ENCODE measurements at places on chromosomes 5 and 9.

GRCh38 chr5:151770383-151771258, 1.1 kb upstream of the G3BP1 start:
- DNase-seq = peak; percentile 92

DNA sequence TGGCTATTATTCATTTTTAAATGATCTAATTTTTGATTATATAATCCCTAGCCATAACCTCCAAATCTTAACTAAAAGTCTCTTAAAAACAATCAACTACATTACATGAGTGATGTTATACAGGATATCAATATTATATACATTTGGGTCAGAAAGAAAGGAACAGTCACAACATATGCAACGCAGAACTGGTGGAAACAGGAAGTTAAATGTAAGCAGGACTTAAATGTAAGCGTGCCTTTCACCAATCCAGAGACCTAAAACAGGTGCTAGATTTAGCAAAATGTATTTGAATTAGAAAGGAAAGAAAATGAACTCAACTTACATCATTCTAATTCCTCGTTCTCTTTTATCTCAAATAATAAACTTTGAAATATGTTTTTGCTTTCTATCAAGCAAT, 738.5 kb downstream of the PTPRD start:
- no peak for DNase-seq

- DNase-seq = no peak
These were observed 9.1 kb downstream of the ANKDD1B start for GRCh38 chr5:75620184-75620959.

DNA sequence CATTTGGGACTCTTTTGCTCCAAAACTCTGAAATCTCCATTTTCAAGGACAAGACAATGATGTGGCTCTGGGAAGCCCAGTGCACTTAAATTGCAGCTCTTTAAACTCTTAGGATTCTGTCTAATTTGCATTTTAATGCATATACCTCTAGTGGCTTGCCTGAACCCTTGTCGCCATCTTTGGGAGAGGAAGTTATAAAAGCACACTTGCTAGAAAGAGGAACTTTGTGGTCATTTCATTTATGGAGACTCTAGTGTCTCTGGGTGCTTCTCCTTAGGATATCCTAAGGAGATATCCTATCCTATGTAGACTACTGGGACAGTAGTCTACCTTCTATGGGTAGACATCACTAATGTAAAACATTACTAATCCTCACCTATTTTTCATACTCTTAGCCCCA, 77.3 kb upstream of the SLC1A3 start:
- no peak for DNase-seq

DNA sequence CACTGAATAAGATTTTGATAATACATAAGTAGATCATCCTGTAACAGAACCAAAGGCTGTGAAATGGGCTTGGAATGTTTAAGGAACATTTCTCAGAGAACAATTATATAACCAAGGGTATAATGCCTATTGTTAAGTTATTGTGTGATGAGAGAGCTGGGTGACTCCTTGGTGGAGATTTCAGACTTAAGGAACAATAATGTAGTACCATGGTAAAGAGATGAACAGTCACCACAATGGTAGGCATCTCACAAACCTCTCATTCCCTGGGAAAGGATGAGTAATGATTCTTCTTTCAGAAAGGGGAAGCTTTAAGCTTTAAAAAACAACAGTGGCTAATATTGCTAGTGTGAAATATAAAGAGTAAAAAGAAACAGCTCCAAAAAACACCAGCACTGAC, 147.4 kb downstream of the TRIM36 start:
- DNase-seq = no peak

DNA sequence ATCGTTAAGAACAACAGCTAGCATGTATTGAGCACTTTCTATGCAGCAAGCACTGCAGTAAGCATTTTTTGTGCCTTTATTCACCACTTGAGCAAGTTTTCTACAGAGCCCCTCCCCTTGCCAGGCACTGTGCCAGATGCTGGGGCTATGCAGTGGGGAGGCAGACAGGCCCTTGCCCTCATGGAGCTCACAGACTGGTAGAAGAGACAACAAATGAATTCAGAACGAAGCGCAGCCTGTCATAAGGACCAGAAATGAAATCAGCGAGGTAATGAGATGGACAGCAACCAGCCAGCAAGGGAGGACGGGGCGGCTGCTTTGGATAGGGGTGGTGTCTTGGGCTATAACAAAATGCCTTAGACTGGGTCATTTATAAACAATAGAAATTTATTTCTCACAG, 68.8 kb downstream of the C9orf50 start:
- DNase-seq = no peak

GRCh38 chr9:83418283-83418682, 119.9 kb downstream of the FRMD3 start:
- no peak for DNase-seq

DNA sequence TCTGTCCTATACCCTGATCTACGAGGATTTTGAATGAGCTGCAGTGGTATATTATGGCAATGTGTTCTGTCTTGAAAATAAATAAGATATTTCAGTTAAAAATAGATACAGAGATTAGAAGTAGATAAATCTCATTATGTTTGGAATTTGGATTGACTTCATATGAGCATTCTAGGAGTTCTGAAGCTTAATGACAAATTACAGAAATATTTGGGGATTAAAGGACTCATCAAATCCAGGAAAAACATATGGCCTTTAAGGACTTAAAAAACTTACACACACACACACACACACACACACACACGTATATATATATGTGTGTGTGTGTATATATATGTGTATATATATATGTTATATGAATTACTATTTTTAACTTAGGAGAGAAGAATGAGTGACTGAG, 446.9 kb upstream of the CD180 start:
- no peak for DNase-seq

GRCh38 chr9:114454652-114455051, 50.6 kb downstream of the WHRN start:
- no peak for DNase-seq

DNA sequence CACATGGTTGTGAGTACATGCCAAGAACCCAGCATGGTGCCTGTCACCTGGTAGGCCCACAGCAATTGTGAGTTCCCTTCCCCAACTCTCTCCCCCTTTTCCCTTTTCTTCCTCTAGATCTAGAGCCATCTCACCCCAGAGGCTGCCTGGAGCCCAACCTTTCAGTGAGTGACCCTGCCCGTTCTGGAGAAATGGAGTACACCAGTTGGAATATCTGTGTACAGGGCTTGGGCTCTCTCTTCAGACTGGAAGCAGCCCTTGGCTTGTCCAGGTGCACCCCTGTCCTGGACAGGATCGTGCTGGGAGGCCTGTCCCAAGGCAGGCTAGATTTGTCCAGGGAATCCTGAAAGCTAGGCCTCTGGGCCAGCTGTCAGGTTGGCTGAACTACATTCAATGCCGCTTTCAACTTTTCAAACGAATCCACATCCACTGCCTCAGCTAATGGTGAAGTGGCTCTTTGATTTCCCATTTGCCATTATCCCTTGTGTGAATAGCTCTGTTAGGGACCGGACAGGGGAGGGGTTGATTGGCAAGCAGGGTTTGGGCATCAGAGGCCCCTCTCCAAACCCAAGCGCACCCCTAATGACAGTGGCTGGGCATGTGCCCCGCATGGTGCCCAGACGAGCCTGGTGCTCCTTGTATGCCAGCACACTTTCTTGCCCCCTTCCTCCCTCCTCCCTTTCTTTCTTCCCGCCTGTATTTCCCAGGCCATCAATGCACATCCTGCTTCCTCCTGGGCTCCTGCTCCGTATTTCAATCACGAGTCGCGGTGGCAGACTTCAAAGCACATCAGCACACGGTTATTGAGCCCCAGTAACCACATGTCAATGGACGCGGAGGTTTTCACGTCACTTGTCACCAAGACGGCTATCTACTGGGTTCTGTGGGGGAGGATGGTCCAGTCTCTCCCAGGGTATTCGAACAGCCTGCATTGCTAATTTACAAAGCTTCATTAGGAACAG, 211.2 kb downstream of the DAB2IP start:
- DNase-seq = peak; percentile 23

DNA sequence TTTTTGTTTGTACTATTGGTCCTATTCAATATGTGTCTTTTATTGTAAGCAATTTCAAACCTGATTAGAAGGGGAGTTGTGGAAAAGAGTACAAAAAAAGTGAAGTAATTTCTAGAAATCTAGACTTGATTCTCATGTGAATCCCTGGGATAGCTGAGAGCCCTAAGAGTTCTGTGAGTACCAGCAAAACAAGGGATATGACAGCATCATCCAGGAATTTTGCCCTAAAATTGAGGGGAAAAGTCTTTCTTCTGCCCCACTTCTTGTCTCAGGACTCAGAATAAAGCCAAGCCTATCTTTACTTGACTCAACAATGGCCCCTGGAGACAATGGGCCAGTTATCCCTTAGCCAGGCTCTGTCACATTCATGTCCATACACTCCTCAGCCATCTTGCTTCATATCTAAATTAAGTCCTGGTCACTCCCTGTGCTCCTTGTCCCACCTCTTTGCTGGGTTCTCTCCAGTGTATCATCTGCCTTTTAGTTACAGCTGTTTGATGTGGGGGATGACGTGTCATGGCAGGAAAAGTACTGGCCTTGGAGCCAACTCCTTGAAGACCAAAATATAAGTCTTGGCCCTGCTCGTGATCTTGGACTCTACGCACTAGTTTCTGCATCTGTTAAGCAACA, 81.2 kb downstream of the ADAMTS12 start:
- DNase-seq = no peak

DNA sequence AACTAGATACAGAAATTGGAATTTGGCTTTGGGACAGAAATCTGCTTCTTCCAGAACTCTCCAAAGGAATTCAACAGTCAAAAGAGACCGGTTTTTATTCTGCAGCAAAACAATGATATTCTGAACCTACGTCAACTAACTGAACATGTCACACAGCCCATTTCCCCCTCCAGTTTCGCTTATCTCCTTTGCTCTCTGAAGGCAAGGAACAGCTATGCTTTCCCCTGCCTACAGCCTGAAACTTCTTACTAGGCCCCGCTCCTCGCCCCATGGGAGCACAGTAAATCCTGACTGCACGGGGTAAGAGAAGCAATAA, 488 bp downstream of the SKIC3 start:
- DNase-seq = no peak

- DNase-seq = no peak
These were observed 91.5 kb upstream of the CDH9 start for GRCh38 chr5:27129926-27130325.

DNA sequence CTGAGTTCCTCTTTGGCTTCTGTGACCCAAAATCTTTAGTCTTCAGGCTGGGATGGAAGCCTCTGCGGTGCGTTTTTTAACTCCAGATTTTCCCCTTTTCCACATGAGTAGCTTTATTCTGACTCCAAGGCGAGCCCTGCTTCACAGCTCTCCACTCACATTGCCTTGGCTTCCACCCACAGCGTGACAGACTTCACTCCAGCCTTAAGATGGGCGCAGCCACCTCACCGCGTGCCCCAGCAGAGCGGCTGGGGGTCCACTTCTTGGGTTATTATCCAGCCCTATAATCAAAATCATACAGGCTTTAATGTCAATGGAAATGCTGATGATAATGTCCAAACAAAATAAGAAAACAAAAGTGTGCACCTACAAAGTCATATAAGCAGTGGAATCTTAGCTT, 1.2 kb downstream of the EXOC3 start:
- DNase-seq = no peak

GRCh38 chr5:168477060-168477459, 9.2 kb upstream of the RARS1 start:
- DNase-seq = peak; percentile 47

DNA sequence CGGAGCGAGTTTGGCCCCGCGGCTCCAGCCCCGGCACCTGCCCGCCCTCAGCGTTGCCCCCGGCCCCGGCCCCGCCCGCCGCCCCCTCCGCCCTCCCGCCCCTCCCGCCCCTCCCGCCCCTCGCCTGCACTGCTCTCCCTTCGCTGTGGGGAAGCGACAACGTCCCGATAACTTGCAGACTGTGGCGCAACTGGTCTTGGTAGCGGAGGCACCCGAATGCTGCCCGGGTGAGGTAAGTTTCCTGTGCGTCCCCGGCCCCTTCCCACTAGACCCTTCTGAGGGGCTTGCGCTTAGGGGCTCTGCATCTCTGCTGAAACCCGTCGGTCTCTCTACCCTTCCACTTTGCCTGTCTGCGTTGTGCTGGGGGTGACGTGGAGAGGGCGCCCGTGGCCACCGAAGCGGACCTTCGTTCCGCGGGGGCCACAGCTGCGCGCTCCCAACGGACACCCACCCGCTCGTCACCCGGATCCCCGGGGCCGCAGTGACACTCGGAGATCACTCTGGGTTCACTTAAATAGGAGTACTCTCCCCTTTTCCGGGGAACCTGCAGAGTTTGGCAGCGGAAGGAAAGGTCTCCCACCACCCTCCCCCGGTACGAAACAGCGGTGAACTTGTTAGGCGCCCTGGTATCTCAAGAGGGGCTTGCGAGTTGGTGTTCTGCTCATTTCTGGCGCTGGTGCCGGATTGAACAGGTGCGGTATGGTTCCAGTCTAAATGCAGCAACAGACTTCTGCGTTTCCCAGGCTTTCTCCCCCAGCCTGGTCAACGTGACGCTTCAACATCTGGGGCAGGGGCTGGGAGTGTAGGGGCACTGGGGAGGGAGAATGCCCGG, 707 bp downstream of the PIP5K1B start:
- DNase-seq = peak; percentile 77

GRCh38 chr9:15961217-15961616, 408.4 kb downstream of the CCDC171 start:
- no peak for DNase-seq

- peak; percentile 19 for DNase-seq
These were observed 230.4 kb upstream of the PUM3 start for GRCh38 chr9:3074247-3074646.

- DNase-seq = no peak
These were observed 26.9 kb upstream of the RNF38 start for GRCh38 chr9:36426945-36427344.

DNA sequence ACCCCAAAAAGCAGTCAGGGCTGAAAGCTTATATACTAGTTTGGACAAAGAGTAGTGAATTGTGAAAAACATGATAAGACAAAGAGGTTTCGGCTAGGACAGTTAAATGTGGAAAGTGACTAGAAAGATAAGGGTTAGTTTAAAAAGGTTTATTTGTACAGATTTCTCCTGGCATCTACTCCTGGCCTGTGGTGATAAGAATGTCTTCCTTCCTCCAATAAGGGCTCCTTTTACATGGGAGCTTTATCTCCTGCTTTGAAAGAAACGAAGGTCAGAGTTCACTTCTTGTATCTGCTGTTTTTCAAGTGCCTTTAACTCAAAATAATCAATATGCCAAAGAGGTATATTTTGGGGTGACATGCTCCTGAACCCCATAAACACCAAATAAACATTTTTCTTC, 776.1 kb upstream of the COX7C start:
- no peak for DNase-seq

- DNase-seq = no peak
These were observed 1511.1 kb downstream of the EFNA5 start for GRCh38 chr5:106159616-106160015.

GRCh38 chr5:144356489-144356888, 185.8 kb downstream of the KCTD16 start:
- peak; percentile 68 for DNase-seq

- DNase-seq = no peak
These were observed 80.4 kb upstream of the OSMR start for GRCh38 chr5:38765399-38765861.

- DNase-seq = no peak
These were observed 30.5 kb downstream of the TRIO start for GRCh38 chr5:14173377-14174229.

DNA sequence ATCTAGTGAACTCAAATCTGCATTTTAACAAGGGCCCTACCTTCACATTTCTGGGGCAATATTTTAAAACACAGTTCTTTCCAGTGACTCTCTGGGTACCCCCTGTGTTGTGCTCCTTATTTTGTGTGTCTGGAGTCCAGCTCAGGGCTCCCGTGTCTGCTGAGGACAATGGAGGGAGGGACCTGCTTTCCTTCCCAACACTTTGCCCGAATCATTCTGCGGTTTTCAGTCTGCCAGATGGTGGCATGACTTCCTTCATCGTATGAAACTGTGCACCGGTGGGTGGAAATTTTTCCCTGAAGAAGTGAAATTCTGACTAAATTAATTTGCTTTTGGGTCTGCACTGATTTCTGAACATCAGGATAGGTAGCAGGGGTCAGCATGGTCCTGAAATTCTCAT, 153.6 kb upstream of the CD180 start:
- no peak for DNase-seq

All from GM23338 (cell line).